Activated effector memory CD4-positive, alpha-beta T cell treated with anti-CD3 and anti-CD28 coated beads, Interleukin-2, amount 50 U/mL, for 16 hours (primary cell): ENCODE measurements at places on chromosomes 12 and 14.

GRCh38 chr12:89414322-89414721 is 62.0 kb upstream of the DUSP6 start:
- DNase-seq, result no peak

- DNase-seq, result no peak
Measured at GRCh38 chr14:74620497-74620921, 8.5 kb upstream of the LTBP2 start.

- DNase-seq, result no peak
Measured at GRCh38 chr14:72416892-72417291, 477.0 kb downstream of the DPF3 start.

DNA sequence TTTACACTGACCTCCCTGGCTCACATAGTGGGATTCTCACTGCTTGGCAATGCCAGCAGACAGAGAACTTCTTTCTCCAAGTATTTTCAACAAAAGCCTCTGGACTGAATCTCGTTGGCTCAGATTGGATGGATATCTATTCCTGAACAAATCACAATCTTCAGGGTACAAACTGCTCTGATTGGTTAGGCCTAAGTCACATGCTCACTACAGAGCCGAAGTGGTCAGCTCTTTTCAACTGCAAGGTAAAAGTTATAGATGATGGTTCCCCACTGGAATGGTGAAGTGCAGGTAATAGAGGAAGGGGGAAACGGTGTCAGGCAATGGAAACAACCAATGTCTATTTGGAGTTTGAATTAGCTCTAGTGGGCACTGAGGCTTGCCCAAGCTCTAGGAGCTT is 16.7 kb upstream of the VRK1 start:
- DNase-seq, result no peak

GRCh38 chr12:89756194-89756584 is 47.6 kb upstream of the ATP2B1 start:
- DNase-seq, result no peak

DNA sequence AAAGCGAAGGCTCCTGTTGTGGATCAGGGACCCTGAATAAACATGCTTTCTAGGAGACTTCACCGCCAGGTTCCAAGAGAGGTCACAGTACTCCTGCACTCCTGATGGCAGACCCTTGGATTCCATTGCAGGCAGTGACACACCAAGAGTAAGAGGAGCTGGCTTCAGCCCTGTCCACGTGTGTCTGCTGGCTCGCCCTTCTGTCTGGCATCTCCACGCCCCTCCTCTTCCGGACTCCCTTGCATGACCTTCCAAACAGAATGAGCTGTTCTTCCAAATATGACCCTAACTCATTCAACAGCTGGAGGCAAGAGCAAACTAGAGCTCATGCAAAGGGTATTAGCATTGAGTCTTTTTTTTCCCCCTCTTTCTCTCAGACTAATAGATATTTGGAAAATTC is 233.0 kb upstream of the PLEKHG7 start:
- DNase-seq, result no peak

GRCh38 chr12:59119676-59120075 is 199.4 kb upstream of the LRIG3 start:
- DNase-seq, result no peak

DNA sequence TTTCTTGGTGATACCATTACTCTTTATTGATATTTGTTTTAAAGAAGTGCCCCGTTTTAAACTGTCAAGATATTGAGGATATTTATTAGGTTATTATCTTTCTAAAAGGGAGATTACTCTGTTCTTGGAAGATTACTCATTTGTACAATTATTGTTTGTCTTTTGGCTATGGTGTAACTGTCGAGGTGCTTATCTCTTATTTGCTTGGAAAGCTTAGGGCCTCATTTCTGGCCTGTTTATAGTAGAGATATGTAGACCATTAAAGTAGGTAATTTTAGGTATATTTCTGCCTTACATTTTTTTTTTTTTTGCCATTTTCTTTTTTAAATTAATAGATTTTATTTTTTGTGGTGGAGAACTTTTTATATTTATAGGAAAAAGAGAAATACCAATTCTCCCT is 74.2 kb downstream of the KTN1 start:
- no peak for DNase-seq

DNA sequence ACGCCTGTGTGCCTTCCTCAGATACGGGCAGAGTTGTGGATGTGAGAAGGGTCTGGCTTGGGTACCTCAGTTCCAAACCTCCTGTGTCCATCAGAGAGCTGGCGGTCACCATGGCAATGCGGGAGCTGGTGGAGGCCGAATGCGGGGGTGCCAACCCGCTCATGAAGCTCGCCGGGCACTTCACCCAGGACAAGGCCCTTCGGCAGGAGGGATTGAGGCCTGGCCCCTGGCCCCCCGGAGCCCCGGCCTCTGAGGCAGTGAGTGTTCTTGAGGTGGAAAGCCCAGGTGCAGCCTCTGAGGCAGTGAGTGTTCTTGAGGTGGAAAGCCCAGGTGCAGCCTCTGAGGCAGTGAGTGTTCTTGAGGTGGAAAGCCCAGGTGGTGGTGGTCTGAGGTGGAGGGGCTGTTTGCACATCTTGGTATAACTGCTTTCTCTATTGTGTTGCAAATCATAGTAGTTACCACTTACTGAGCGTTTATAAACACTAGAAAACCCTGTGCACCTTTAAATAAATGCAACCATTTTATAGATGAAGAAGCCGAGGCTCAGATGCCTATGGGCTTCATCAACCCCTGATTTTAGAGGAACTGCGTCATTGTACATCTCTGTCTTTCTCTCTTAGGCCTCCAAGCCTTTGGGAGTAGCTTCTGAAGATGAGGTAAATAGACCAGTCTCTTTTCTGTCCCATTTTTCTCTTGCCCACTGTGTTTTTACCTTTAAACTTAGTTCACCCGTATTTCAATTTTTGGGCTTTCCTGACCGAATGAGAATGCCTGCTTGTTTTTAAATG is 976 bp downstream of the PEX5 start:
- peak; percentile 65 for DNase-seq

DNA sequence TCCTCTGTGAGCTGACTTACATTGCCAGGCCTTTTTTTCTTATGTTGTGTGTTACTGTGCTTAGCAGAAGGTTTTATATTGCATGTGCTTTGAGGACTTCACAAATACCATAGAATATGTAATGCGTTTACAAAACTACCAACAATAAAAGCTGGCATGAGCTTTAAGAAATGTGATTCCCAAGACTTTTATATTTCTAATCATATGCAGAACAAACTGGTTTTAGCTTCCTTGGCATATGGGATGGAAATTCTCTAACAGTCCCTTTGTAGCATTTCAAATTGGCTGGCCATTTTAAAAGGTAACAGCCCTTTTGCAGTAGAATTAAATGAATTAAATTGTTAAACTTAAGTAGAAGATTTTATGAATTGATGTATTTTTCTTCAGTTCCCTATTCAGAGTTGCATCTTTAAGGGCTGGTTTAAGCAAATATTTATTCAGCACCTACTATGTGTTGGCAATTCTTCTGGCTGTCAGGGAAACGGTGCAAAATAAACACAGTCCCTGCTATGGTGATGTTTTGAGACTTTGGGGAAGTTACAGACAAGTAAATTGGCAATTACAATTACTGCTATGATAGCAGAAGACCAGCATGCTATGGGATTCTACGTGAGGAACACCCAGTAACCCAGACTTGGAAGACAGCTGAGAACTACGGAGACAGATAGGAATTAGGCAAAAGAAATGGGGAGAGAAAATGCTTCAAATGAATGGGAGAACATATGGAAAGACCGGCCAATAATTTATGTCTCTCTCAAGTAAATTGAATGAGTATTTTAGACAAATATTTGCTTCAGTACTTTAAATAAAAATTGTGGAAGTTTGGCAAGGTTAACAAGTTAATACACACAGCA is 446.4 kb downstream of the EGLN3 start:
- DNase-seq, result no peak

DNA sequence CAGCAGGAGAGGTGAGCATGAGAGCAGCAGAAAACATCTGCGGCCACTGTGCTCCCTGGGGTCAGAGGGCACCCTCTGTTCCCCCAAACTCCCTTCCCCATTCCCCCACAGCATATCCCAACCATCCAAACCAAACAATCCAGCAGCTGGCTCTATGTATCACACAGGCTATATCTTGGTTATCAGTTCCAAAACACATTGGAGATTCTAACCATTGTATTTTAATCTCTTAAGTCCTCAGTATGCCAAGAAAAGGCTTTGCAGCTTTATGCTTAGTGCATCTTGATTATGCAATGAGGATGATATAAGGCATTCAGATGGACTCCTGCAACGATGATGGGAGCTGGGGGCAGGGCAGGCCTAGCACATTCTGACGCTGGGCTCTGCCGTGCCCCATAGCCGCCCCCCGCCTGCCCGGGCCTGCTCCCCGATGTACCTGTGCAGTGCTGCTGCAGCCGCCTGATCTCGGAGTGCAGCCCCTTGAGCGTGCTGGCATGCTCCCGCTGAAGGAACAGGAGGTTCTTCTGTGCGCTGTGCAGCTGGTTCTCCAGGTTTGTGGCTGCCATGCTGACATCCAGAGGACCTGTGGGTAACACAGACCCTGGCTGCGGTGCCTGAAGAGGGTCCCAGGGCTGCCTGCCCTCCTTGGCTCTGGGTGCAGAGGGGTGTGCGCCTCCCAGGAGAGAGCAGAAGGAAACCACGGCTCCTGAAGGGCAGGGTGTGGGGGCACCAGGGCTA is 29.6 kb downstream of the CCDC92 start:
- DNase-seq, result no peak

GRCh38 chr12:84696281-84696680 is 216.3 kb downstream of the SLC6A15 start:
- no peak for DNase-seq

DNA sequence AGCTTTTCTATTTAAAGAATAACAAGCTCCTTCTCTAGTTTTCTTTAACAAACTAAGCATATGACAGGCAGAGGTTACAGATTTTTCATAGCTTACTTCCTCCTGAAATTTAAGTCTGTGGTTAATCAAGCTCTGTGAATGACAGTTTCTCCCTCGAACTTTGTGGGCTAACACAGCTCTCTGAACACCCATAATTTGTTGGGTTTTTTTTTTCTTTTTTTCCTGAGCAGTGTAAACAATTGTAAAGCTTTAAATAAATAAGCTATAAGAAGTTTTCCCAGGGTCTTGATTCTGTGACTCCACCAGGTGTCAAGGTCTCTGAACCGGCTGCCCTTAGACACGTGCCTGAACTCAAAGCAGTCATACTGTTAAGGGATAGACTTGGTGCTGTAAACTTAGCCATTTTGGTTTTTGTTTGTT is 128.1 kb upstream of the AMIGO2 start:
- DNase-seq, result no peak

DNA sequence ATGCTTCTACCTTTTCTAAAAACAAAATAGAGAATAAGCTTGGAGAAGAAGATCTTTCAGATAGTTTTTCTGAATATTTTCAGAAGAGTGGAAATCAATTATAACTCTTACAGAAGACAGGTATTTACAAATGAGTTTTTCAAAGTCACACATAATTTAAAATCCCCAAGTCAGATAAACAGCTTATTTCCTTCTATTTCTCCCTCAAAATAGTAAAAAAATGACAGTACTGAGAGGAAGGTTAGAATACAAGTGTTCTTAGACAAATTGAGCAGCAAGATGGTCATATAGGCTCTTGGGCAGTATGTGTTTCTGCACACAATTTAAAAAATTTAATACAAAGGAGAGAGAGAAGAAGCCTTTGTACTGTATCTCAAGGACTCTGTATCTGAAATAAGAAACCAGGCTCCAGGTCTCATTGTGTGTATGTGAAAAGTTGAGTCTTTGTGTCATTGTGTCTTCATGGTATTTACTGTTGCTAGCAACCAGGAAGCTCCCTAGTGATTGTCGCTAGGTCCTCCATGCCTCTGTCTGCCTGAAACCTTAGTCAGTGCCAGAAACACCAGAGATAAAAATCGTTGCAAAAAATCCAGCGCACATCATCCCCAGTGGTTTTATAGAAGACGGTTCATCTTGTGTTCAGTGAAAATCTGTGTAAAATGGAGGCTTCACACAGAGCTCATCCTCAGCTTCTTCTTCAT is 12.9 kb upstream of the TUBA1A start:
- DNase-seq, result no peak

DNA sequence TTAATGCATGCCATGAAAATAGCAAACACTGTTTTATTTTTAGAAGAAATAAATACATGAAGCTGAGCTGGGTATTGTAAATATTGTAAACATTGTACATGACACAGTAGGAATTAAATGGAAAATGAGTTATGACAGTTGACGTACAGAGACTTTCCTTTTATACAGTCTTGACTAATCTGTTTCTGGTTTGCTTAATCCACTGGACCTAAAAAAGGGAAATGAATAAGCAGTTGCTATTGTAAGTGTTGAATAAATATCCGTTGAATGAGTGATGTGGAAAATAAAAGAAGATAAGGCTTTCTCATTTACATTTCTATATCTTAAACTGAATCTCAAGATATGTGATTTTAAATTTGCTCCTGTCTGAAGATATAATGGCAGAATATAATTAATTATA is 15.0 kb downstream of the PMCH start:
- DNase-seq, result no peak

DNA sequence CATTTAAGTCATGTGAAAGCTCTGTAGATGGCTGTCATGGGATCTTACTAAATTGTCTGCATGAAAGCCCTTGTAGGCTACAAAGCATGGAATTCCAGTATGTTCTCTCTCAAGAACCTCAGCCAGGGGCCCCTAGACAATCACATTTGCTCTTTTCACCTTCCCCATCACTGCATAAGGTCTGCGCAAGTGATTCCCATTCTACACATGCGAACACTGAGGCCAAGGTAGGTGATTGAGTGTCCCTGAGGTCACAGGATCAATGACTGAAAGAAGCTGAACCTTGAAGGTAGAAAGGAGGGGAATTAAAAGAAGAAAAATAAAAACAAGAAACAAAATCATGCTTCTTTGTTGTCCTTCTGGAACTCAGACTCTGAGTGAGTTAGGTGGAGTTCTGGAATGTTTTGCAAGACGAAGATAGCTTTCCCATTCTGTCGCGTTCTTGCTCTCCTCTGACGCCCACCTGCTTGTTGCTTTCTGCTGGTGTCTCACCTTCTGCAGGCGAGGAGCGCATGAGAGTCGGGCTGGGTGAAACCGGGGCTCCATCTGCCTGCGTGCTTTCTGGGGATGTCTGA is 79.9 kb downstream of the SPRING1 start:
- no peak for DNase-seq

- DNase-seq, result no peak
Measured at GRCh38 chr14:93543766-93544165, 113.0 kb downstream of the UNC79 start.
